ENCODE measurements at places on chromosomes 2 and 18.

GRCh38 chr18:10487154-10487553 lies 32.7 kb downstream of the APCDD1 start:
- no peak for DNase-seq

DNA sequence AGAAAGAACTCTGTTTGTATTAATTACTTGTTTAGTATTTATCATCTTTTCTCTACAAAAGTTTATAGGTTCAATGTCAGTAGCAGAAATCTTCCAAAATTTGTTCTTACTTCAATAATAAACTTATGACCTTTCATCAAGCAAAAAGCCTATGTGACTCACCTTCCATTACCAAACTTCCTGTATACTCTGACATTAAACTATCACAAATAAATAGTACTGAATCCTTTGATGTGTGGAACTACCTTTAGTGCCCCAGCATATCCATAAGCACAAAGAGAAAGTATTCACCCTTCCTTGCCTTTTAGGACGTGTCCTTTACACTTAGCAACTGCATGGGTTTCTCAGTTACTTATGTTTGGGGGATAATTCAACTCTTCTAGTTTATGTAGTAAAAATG lies 166.0 kb downstream of the EHBP1 start:
- no peak for DNase-seq

DNA sequence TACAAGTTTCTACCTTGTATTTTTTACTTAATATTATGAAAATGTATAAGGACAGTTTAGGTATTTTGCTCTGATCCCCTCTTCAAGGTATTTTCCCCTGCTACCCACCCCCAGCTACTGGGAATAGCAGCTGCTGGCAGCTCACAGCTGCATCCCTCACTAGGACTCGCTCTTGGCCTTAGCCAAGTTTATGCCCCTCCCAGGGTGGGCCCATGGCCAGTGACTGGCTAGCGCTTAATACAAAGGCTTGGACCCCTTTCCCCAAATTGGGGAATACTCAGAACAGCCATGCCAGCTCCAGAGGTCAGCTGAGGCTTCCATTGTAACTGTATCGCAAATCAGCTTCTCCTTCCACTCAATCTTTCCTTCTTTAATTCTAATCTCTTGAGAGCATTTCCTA lies 131.3 kb downstream of the GFPT1 start:
- no peak for DNase-seq

- no peak for DNase-seq
Measured at GRCh38 chr2:198314559-198315153, 510.3 kb downstream of the PLCL1 start.

- no peak for DNase-seq
Measured at GRCh38 chr2:189608795-189609422, 28.3 kb upstream of the SLC40A1 start.

GRCh38 chr2:32622570-32623310 lies 5.1 kb upstream of the TTC27 start:
- no peak for DNase-seq
